GM19239 (cell line): ENCODE measurements at places on chromosomes 4 and X.

GRCh38 chrX:46941341-46941740 is 29.1 kb downstream of the JADE3 start:
- DNase-seq, result no peak

- DNase-seq, result no peak
These were observed 97.1 kb downstream of the GPR143 start for GRCh38 chrX:9668537-9668936.

DNA sequence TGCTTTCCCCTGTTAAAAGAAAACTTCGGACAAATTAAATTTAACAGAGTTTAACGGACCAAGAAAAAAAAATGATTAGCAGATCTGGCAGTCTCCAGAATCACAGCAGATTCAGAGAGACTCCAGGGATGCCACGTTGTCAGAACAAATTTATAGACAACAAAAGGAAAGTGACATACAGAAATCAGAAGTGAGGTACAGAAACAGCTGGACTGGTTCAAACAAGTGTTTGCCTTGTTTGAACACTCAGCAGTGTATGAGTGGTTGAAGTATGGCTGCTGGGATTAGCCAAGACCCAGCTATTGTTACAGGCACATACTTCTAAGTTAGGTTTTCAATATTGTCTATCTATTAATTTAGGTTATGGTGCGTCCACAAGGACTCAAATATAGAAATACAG is 19.1 kb downstream of the PIR start:
- no peak for DNase-seq

DNA sequence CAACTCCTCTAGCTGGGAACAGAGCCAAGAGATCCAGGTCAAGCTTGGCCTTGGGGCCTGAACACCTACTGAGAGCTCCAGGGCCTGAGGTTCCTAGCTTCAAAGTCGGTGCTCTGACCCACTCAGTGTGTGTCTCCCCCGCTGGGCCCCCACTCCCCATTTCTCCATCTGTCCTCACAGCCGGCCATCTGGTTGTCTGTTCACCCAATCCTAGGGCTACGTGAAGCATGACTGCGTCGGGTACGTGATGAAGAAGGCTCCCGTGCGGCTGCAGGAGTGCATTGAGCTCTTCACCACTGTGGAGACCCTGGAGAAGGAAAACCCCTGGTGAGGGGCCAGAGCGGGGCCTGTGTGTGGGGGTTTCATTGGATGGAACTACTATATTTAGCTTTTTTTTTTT is 12.3 kb downstream of the USP11 start:
- DNase-seq, result no peak

DNA sequence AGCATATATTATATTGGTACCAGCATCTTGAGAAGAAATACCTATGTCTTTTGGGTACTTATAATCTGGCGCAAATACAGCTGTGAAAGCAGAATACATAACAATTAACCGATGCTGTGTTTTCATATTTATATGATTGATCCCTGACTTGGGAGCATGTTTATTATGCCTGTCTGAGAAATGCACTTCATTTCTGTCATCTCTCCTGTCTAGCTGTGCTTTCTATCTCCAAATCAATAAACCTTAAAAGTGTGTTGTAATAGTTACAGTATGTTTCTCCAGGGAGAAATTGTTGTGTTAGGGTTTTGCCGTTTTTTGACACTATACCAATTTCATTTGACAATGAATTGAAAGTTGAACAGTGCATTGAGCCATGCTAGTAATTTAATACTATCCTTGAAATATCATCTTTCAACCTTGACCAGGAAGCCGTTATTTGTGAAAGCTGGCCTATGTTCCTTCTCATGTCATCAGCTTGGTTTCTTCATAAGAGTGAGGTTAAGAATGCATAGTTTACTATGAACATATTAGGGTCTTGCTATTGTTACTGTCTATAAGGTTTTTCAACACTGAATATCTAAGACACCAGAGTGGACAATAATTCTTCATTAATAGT is 206.2 kb upstream of the PCDH18 start:
- DNase-seq, result no peak

- no peak for DNase-seq
These were observed 16.8 kb upstream of the GPR82 start for GRCh38 chrX:41707218-41707617.

- DNase-seq, result no peak
These were observed 228.8 kb downstream of the THOC2 start for GRCh38 chrX:123504047-123504446.

DNA sequence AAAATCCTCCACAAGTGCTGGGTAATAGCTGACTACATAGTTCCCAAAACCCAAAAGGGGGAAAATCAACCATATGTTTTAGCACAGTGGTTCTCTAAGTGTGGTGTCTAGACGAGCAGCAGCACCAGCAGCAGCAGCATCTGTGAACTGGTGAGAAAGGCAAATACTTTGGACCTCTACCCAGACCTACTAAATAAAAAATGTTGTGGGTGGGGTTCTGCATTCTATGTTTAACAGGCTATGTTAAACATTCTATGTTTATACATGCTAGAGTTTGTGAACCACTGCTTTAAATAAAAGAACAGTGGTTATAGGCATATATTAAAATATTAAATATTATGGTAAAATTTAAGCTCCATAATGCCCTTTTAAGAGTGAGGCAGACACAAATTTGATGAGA is 1004.9 kb upstream of the GRID2 start:
- DNase-seq, result no peak

DNA sequence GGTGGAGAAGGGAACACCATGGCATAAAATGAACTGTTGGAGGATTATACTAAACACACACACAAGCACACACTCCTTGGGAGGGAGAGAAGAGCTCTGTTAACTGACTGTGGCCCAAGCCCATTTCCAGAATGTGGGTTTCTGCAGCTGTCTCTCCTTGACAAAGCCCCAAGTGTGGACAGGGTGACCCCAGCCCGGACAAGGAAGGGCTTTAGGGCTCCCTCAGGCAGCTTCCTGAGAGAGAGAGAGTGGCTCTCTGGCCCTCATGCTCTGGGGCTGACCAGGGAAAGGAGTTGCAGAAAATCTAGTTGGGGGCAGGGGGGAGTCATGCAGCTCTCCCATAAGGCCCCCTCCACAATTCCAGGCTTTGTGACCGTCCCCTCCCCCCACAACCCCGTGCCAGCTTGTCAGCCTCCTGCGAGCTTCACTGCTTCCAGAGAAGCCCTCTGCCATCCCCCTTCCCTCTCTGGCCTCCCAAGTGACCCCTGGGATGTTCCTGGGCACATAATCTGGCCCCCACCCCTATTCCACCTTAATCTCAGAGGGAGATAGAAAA is 590 bp downstream of the ARHGEF9 start:
- no peak for DNase-seq

- no peak for DNase-seq
These were observed 26.4 kb upstream of the MMRN1 start for GRCh38 chr4:89868276-89868675.

- DNase-seq, result no peak
These were observed 94.1 kb upstream of the TLR2 start for GRCh38 chr4:153589703-153590595.
